DMS79 treated with DMSO at 0.1 percent for 48 hours (cell line): ENCODE measurements at places on chromosomes 4 and X.

DNA sequence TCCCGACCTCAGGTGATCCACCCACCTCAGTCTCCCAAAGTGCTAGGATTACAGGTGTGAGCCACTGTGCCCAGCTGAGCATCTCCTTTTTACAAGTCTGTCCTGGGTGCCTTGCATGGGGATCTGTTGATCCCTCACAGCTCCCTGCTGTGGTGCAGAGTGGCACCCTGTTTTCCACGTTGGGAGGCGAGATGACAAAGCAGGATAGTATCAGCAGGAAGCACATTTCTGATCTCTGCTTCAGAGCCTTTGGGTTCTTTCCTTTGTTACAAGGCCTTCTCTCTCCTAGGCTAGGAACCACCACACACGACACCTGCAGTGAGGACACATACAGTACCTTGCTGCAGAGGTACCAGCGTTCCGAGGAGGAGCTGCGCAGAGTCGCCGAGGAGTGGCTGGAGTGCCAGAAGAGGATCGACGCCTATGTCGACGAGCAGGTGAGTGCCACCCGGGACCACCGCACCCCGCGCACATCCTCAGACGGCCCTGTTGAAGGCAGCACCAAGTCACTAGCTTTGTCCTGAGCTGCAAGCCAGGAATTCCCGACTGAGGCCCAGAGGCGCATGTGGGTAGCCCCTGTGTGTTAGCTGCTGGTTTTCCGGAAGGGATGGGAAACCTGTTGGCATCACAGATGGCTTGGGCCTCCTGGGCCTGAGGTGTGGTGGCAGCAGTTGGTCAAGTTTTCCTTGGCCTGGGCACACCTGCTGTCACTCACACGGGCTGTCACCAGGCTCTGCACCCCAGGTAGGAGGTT lies 109.6 kb downstream of the TNIP2 start:
- DNase-seq, result no peak

GRCh38 chr4:184402239-184402638 lies 72.1 kb downstream of the IRF2 start:
- DNase-seq, result no peak

GRCh38 chrX:77962068-77962902 lies 7.2 kb downstream of the PGAM4 start:
- no peak for DNase-seq

- DNase-seq, result no peak
These were observed 935.4 kb upstream of the GRIA3 start for GRCh38 chrX:122248681-122249080.

- no peak for DNase-seq
These were observed 22.2 kb downstream of the PDGFC start for GRCh38 chr4:156949373-156949814.

DNA sequence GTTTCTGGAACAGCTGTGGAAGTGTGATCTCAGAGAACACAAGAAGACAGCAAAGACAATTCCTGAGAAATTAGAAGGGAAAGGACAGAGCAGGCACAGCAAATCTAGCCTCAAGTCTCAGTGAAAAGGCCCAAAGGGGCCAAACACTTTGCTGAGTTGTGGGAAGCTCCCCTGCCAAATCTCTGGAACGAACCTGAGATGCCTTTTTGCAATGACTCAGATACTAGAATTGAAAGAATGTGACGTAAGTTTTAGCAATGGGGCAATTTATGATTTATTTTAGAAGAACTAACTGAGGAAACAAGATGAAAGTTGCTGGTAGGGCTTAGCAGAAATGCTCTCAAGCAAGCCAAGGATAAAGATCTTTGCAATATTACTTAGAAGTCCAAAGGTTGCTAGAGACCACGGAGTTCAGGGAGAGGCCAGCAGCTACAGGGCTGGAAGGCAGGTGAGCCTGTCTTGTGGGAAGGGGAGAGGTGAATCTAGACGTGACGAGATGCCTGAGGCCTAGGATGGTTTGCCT lies 92.8 kb downstream of the AMELX start:
- no peak for DNase-seq

- no peak for DNase-seq
These were observed 231.9 kb upstream of the BCOR start for GRCh38 chrX:40329616-40330015.
